ENCODE measurements at places on chromosomes 4 and X.

DNA sequence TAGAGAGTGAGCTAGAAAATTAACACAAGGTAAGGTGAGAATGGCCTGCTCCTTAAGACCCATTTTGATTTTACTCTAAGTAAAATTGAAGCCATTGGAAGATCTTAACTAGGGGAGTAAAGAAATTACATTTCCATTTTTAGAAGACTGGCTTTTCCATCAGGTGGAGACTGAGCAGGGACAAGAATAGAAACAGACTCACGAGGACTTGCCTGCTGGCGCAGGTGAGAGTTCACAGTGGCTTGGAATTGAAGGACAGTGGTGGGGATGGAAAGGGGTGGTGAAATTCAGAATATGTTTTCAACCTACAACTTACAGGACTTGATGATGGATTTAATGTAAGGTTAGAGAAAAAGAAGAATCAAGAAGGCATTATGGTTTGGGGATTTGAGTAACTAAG is 427.4 kb downstream of the INPP4B start:
- DNase-seq = no peak

GRCh38 chr4:112170451-112170993 is 25.3 kb downstream of the FAM241A start:
- no peak for DNase-seq

GRCh38 chr4:40157436-40157835 is 39.4 kb upstream of the RHOH start:
- DNase-seq = no peak

DNA sequence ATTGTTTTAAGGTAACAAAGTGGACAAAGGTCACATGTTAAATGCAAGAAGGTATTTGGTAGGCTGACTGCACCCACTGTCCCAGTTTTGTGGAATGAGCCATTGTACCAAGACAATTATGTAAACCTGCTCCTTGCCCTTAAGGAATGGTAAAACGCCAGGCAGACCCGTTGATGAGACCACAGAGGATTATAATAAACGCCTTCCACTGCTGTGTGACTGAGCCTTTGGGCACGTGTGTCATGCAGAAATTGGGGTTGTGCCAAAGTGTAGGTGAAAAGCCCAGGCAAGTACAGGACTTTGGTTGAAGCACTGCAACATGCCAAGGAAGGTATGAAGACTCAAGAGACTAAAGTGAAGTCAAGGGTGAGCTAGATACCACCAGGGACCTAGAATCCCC is 59.7 kb downstream of the LRRC66 start:
- DNase-seq = no peak

- DNase-seq = no peak
Measured at GRCh38 chr4:156798438-156798837, 173.2 kb downstream of the PDGFC start.

DNA sequence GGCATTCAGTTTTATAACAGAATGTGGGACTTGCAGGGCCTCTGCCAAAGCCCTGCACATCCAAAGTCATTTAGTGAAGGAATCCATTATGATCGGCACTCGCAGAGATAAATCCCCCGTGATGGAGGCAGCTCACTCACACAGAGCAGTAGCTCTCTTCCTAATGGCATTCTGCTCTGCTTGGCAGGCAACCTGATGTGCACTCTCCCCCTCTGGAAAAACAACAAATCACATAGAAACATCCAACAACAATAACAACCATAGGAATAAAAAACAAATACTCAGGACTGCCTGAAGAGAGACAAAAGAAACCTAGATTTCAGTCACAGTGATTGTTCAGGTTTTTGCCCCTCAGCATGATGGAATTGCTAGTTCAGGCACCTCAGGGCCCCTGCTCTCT is 59.7 kb downstream of the NAA11 start:
- DNase-seq = no peak

- DNase-seq = no peak
Measured at GRCh38 chr4:111048316-111048715, 425.4 kb upstream of the PITX2 start.

GRCh38 chr4:186727169-186727976 is 3.7 kb upstream of the FAT1 start:
- DNase-seq = no peak

DNA sequence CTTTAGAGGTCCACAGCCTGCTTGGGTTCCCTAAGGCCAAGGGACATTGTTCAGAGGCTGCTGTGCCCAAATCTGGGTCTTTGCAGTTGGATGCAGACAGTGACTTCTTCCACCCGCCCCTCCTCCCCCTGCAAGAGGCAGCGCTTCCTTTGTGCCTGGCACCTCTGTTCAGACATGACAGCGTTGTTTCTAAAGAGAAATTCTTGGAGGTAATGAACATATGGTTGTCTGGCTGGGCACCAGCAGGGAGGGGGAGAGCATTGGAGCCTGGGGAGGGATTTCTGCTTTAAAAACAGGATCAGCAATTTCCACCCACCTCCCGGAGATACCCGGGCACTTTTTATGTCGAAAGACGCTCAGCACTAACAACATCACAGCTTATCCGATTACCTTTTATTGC is 51.5 kb downstream of the PSAPL1 start:
- no peak for DNase-seq

DNA sequence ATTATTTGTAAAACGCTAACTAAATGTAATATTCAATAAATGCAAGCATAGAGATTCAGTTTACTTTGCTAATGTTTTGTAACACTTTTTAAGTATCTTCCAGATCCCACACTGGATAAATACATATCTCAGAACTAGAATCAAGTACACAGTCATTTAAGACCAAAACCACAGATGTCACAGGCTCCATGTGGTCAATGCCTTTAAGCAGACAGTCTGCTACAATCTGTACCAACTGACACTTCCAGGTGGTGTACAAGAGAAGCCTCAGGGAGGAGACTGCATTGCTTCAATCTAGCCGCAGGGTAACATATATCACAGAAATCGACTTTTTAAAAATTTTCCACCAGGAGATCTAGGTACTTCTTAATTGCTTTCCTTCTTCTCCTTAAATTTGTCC is 229.6 kb upstream of the DIAPH2 start:
- DNase-seq = no peak

DNA sequence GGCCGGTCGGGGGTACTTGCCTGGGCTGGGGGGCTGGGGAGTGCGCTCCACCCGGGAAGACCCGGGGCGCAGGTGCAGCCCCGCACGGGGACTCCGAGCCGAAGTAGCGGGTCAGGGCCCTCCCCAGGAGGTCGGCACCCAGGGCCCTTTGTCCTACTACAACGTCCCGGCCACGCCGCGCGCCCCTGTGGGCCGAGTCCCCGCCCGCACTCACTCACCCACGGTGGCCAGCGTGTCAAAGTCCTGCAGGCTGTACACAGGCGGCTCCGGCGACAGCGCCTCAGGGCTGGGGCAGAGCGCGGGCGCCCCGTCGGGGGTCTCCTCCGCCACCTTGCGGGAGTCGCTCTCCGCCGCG is 602 bp downstream of the PRKX start:
- DNase-seq = no peak

DNA sequence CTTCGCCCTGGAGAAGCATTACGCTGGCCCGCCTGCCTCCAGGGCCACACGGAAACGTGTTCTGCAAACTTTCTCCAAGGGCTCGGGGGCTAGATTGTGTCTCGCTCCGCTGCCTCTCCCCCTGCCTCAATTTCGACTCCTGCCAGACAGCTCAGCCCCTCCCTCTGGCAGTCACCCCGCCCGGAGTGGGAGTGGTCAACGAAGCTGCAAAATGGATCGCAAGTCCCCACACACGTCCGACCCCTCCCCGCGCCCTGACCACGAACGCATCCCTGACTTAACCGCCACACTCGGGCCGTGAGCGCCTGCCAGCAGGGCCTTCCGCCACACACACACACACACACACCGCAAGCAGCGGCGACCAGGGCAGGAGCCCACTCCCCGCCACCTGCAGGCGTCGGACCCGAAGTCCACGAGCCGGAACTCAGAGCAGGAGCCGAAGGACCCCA is 47.0 kb upstream of the NKAP start:
- DNase-seq = no peak

- DNase-seq = no peak
Measured at GRCh38 chr4:53571936-53572599, 19.2 kb downstream of the LNX1 start.

GRCh38 chr4:98599617-98600205 is 58.7 kb downstream of the TSPAN5 start:
- DNase-seq = no peak

GRCh38 chr4:2066011-2066551 is 7.0 kb downstream of the NAT8L start:
- DNase-seq = no peak

DNA sequence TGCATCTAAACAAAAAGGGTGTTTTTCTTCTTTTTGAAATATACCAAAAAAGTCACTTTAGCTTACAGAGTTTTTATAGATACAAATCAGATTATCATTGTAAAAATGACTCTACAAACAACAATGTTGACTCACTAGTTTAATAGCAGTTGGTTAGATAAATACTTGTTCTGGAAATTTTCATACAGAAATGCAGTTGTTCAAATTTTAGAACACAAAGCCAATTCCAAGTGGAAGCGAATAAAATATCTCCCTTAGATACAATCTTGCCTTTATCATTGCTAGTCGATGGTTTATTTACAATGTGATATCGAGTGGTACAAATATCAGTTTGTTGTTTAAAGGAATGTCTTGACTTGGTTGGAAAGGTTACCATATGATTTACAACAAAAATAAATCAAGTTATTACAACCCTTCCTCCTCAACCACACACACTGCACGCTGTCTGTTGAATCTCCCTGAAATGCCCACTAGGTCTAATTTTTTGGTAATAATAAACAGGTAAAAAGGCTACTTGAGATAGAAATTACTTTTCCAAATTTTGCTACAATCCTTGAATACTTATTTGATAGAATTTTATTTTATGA is 114.8 kb downstream of the CDS1 start:
- no peak for DNase-seq

- DNase-seq = no peak
Measured at GRCh38 chr4:38359113-38359512, 304.9 kb upstream of the KLF3 start.

DNA sequence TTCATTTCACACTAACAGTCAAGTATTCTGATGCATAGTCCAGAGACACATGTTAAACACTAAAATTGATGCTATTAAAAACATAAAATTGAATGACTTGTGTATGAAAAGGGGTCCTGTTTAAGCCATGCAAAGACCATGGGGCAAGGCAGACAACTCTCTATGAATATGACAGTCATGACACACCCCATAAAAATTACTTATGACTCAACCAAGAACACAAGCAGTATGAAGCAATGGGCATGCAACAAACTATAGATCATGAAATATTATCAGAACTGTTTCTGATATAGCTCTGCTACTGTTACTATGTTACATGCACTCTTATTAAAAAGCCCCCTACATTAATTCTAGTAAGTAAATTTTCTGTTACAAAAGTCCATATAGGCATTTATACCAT is 57.5 kb upstream of the ZCCHC13 start:
- DNase-seq = no peak

- DNase-seq = no peak
Measured at GRCh38 chr4:59565836-59566235, 1634.3 kb upstream of the ADGRL3 start.

DNA sequence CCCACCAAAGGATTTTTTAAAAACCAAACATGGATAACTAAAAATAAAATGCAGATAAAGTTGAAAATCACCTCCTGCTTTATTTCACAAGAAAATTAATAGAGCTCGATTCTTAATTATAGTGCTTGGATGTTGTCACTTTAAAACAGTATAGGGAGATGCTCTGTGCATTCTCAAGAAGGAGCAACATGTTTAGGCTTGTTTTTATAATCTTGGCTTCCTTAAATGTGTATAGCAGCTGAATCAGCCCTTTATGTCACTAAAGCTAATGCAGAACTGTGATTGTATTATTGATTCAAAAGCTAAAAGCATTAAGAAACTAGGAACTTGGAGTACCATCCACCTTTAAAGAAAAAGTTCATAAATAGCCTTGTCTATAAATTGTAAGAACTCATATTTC is 12.9 kb downstream of the UTP3 start:
- no peak for DNase-seq

DNA sequence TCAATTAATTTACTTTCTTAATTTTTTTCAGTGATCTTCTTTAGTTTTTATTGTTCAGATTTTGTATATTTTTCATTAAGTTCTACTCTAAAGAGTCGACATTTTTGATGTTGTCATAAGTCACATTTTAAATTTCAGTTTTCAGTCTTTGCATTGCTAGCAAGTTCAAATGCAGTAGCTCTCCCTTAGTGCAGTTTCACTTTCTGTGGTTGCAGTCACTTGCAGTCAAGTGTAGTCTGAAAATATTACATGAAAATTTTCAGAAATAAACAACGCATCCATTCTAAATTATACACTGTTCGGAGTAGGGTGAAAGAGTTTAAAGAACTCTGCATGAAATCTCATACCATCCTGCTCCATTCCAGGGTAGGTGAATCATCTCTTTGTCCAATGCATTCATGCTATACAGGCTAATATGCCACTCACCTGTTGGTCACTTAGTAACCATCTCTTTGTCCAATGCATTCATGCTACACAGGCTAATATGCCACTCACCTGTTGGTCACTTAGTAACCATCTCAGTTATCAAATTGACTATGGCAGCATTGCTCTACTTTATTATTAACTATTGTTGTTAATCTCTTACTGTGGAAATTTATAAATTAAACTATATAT is 356.9 kb downstream of the STPG2 start:
- no peak for DNase-seq

DNA sequence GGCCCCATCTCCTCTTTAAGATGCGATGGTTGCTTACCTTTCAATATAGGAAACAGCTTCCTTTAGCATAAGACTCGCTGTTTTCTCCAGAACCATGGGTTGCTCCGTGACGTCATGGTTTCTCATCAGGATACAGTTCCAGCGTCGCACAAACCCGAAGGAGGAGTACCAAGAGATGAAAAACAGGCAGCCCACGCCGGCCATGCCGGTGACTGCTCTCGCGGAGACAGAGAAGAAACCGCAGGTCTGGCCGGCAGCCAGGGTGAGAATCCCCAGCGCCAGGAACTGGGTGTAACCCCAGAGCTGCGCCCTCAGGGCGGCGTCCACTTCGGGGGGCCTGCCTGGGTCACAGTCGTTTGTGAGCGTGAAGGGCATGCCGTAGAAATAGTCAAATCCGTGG is 11.4 kb downstream of the ARSD start:
- DNase-seq = no peak

DNA sequence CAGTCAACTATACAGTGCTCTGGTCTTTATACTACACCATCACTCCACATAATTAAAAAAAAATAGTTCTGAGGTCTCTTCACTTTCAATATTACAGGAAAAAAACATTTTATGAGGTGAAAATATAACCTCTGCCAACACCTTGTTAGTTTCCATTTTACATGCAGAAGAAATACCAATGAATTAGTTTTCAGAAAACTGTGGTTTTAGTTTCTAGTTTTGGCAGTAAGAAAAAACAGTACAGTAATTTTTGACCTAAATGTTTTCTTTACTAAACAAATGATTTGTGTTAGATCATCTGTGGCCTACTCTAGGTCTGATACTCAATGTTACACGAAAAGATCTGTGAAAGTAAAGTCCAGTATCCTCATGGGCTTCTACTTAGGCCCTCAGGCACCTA is 10.0 kb downstream of the SULT1E1 start:
- no peak for DNase-seq

GRCh38 chrX:54180403-54180802 is 2.7 kb downstream of the FAM120C start:
- DNase-seq = no peak

Data from COR-L47 (cell line).